Activated T-cell treated with anti-CD3 and anti-CD28 coated beads for 1 hour (primary cell): ENCODE measurements at places on chromosomes 11 and 22.

GRCh38 chr11:65429724-65430405 is 7.3 kb downstream of the NEAT1 start:
- DNase-seq = no peak

- no peak for DNase-seq
Observed at GRCh38 chr11:104908186-104908531, 9.9 kb upstream of the CASP12 start.

DNA sequence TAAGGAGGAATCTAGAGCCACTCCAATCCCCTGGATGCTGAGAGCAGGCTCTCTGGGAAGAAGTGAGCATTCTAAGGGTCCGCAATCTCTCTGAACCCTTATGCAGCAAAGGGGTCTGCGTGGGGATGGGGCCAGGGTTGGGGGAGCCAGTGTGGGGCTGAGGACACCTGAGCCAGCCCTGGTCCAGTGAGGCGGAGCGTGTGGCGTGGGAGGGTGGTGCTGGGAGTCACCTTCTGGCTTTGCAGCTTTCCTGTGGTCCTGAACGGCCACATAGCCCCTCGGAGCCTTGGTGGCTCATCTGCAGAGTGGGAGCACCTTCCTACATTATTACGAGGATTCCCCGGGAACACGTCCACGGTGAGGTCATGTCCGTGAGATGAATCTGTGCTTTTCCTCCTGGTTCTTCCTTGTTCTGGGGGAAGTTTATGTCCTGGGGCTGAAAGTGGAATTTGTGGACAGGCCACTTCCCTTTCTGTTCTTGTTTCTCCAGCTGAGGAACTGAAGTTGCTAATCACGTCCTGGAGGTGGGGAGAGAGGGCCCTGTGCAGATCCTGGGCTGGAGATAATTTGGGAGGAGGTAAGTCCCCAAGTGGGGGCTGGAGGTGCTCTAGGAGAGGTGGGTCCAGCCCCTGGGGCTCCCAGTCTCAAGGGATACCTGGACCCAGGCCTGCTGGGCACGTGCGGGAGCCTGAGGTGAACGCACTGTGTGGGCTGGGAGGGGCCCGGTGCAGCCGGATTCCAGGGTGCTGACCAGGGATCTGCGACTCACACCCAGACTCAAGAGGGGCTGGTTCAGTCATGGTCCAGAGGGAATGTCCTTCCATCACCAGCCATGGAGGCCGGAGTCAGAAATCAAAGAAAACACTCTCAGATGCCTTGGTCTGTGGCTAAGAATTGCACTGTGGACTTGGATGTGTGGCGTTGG is 6.1 kb downstream of the MRGPRE start:
- no peak for DNase-seq

DNA sequence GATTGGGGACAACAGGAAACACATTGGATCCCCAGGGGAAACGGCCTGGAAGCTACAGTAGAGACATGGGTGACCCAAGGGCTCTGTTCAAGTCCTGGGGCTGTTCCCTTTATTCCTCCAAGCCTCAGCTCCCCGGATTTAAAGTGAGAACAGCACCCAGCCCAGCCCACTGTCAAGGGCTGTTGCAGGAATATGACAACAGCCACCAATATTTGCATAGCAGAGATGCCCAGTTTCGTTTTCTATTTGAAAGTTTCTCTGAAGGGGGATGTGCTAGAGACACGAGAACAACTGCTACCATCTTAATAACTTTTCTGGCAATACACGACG is 81.1 kb upstream of the WNT7B start:
- no peak for DNase-seq

GRCh38 chr11:79626135-79627075 is 185.6 kb upstream of the TENM4 start:
- DNase-seq = no peak

- DNase-seq = no peak
Observed at GRCh38 chr22:29145321-29146072, 60.2 kb upstream of the EMID1 start.

GRCh38 chr22:21940521-21940920 is 12.1 kb downstream of the PPM1F start:
- DNase-seq = no peak

GRCh38 chr11:108938604-108939003 is 273.7 kb downstream of the DDX10 start:
- DNase-seq = no peak

- DNase-seq = no peak
Observed at GRCh38 chr11:99066618-99067317, 46.0 kb downstream of the CNTN5 start.

GRCh38 chr22:49353235-49353634 is 474.4 kb downstream of the BRD1 start:
- no peak for DNase-seq

GRCh38 chr11:120511820-120512738 is 531 bp downstream of the GRIK4 start:
- DNase-seq = no peak

DNA sequence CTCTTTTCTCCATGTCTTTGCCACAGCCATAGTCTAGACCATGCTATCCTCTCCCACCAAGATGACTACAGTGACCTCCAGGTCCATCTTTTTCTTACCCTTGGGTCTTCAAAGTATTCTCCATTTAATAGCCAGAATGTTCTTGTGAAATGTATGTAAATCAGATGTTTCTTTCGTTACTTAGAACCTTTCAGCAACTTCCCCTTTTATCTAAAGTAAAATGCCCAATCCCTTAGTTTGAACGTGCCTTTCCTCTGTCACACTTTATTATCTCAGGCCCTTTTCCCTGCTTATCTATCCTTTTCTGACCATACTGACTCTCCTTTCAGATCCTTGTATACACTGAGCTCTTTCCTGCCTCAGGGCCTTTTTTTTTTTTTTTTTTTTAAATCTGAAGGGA is 17.9 kb downstream of the RBM4B start:
- no peak for DNase-seq

DNA sequence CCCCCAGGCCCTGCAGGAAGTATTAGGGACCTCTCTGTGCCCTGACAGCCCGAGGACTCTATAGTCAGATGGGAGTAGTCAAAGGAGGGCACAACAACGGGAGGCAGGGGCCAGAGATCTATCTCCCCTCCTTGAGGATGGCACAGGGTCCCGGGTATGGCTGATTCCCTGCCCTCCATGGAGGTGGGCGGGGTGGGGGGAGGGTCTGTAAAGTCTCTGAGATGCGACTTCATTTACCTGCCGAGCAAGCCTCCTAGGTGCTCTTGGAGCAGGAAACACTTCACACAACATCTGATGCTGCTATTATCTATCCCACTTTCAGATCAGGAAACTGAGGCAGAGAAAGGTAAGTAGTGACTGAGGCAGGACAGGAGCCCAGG is 769 bp upstream of the CDC42EP1 start:
- no peak for DNase-seq

GRCh38 chr11:93858121-93858775 is 7.8 kb upstream of the VSTM5 start:
- no peak for DNase-seq

GRCh38 chr11:76735841-76736240 is 47.3 kb upstream of the TSKU start:
- DNase-seq = no peak

DNA sequence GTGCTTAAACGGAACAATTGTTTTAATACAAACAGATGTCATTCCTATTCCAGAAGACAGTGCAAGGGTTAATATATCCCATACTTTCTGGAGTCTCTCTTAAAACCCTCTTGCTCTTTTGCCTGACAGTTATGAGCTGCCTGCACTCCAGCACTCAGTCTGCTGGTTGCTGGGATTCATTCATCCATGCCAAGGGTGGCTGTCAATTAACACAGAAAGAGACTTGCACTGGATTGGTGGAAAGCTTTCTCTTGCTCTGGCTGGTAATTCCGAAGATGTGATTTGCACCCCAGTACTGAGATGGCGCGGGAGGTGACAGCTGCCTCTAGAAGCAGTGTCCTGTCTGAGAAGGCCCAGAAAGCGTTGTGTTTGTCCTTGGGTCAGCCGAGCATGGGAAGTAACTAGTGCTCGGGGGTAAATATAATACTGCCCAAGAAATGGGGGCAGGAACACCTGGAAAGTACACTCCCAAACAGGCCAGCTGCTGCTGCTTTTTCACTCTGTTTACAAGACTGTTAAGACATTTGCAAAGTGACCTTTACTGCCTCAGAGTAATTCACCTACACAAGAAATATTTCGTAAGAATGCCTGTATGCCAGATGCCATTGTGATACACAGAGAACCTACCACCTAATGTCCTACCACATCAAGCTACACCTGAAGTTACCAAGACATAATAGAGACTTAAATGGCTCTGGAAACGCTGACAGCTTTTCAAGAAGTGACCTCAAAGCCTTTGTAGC is 20.5 kb downstream of the SCUBE2 start:
- DNase-seq = no peak

DNA sequence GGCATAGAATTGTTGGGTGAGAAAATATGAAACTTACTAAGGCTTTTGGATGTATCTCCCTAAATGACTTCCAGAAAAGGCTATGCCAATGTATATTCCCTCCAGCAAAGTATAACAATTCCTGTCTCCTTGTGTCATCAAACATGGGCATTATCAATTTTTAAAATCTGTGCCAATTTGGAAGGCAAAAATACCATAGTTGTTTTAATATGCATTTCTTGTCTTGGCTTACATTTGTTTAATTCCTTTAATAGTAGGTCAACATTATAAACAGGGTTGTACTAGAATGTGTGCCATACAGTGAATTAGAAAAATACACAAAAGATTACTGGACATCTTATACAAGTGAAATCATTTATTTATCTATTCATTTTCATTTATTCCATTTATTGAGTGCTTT is 41.6 kb downstream of the DCUN1D5 start:
- no peak for DNase-seq

DNA sequence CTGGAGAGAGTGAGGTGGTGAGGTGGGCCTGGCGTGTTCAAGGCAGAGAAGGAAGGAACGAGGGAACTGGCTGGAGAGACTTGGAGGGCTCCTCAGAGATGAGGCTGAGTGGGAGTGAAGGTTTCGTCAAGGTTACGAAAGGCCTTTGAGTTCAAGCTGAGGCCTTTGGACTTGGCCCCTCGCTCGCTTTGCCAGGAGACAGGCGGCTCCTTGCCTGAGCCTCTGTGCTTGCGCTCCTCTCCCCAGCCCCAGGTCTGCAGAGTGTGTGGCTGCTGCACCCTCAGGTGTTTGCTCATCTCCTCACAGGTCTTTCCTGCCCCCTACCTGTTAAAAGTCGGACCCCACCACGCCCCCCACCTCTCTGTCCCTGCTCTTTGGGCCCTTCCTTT is 91.6 kb downstream of the ATXN10 start:
- DNase-seq = no peak

DNA sequence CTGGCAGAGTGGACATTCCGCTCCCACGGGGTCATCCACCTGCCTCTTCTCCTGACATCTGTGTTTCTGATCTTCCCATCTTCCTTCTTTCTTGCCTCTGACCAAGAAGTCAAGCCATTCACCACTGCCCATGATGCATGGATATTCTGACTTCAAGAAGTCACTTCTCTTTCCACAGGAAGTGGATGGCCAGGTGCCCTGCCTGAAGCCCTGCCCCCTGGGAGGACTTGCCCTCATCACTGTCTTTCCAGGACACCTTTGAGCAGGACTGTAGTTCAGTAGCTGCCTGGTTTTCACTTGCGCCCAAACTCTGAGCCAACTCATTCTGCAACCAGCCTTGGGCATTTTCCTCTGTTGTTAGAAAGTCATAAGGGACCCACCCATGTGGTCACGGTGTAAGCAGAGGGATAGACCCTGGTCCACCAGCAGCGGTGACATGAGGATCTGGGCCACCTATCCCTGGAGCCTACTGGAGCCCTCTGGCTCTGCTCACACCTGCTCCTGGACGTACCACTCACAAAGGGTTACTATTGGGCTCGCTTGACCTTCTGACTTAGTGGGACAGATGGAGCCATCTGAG is 6.9 kb downstream of the CYTH4 start:
- no peak for DNase-seq

GRCh38 chr11:46248289-46249102 is 29.0 kb upstream of the CREB3L1 start:
- DNase-seq = no peak

DNA sequence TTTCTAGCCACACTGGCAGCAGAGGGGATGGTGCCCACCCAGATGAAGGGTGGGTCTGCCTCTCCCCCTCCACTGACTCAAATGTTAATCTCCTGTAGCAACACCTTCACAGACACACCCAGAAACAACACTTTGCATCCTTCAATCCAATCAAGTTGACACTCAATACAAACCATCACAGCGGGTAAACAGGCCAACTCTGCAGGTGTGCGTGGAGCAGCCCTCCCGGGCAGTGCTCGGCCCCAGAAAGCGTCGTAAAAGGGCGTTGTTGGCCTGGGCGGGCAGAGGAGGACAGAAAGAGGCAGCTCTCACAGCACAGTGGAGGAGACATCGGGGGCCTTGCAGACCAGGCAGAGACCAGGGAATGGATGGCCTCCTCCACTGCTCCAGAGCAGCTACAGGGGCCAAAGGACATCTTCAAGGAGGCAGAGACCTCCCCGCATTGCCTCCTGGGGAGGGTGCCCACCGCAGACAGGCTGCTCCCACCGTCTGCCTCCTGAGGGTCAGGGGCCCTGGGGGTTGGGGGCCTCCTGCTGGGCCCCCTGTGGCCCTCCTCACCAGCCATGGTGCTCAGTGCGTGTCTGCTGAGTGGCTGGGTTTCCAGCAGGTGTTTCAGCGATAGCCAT is 56.1 kb upstream of the FADD start:
- no peak for DNase-seq

- no peak for DNase-seq
Observed at GRCh38 chr11:61270354-61271076, 24.6 kb downstream of the VWCE start.

DNA sequence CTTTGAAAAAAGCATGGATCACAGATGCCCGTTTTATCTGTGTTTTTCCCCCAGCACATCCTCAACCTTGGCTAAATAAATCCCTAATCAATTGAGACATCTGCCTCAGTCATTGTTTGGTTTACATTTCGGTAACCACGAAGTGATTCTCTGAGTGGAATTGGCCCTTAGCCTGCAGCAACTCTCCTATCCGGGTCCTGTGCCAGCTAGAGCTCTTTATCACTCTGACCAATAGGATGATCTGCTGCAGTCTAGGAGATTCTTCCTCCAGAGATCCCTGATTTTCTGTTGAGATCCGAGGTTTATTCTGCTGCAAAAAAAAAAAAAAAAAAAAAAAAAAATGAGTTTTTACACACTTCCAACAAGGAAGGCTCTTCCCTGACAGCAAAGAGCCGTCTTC is 137.3 kb downstream of the KCNA4 start:
- no peak for DNase-seq

GRCh38 chr11:11982975-11983374 is 25.5 kb downstream of the DKK3 start:
- DNase-seq = no peak

GRCh38 chr11:69380451-69380901 is 86.5 kb downstream of the MYEOV start:
- DNase-seq = no peak

DNA sequence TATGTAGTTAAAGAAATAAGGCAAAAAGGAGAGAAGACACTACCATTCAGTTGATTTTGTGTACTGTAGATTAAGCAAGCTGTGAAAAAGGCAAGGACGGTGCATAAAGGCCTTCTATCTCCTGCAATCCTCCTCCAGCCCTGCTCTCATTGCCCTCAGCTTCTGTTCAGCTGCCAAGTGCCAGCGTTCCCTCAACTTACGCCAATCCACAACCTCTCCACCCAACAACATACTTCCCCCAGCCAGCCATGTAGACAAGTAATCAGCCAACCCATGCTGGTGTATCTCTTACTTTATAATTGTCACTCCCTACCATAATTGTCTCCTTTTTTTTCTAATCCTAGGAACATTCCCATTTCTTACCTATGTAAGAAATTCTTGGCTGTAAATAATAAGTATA is 30.1 kb upstream of the ANO5 start:
- no peak for DNase-seq
